Stimulated activated CD8-positive, alpha-beta memory T cell treated with anti-CD3 and anti-CD28 coated beads, Interleukin-7, amount 100 ng/mL, for 1 hour (primary cell): ENCODE measurements at places on chromosomes 1 and 21.

DNA sequence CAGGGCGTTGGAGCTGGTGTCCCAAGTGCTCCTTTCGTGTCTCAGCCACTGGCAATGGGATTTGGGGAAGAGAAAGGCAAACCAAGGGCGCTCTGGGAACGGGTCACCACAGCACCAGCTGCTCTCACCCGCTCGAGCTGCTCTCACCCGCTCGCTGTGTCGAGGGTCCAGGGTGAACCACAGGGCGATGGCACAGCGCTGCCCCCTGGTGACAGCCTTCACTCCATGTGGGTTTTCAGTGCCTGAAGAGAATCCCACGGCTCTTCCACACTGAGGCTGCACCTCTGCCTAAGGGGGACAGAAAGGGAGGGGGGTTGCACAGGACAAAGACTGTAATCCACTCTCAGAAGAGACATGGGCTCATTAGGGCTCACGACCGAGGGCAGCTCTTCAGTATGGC, 7.1 kb upstream of the CLDN19 start:
- peak; percentile 31 for DNase-seq

GRCh38 chr1:7348073-7348472, 423.0 kb upstream of the VAMP3 start:
- no peak for DNase-seq

GRCh38 chr21:25240974-25241373, 366.3 kb downstream of the MRPL39 start:
- DNase-seq: no peak

DNA sequence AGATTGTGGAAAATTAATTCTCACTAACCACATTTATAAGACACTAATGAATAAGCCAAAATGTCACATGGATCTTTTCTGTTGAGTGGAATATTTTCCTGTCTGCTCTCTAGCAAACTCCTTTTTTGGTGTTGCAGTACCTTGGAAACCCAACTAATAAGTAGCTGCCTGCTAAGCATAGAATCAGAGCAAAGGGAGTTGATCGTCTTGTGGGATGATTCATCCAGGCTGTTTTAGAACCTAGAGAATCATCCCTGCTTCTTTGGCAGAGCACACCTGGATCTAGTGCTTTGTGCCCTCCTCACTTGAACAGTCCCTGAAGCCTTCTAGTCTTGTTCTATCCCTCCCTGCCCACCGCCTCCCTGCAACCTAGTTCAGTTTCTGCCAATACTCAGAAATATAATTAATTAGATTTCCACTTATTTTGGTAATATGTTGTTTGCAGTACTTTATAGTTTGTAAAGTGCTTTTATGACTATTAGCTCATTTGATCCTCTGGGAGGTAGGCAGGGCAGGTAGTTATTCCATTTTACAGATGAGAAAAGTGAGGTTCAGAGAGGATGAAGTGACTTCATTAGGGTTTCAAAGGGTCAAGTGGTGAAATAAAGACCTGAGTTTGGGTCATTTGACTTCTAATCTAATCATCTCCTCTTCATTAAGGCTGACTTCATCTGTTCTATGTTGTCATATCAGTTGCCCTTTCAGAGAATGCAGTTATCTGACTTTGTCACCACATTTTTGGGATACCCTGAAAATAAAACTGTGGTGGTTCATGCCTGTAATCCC, 2.5 kb downstream of the AGO4 start:
- no peak for DNase-seq

- no peak for DNase-seq
These were observed 45.4 kb upstream of the TDRD10 start for GRCh38 chr1:154456631-154457030.

DNA sequence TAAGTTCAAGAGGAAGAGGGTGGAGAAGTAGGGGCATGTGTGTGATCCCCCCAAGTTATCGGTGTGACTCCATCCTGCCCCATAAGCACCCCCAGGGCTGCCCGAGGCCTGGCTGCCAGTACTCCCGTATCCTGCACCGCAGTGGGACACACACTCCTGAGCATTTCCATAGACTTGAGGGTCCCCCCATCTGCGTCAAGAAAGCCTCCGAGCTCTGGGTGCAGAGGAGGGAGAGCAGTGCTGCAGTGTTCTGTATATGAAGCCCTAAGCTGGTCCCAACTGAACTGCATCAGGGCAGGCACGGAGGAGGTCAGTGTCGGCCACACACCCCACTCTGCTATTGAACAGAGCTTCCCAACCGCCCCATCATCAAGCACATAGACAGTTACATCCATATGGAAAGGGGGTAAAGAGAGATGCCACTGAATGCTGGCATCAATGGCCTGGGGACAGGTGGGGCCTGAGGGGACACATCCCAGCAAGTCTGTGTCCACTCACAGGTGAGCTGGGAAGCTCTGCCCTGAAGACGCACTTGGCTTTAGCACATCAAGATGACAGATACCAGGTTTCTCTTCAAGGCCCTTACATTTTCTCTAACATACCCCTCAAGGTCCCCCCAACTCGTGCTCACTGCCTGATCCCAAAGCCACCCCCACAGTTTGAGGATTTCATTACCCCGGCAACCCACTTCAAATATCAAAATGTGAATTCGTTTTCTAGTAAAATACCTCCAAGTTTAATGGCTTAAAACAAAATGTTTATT, 64.3 kb downstream of the EVA1C start:
- DNase-seq: no peak

- no peak for DNase-seq
These were observed 244.2 kb upstream of the JUN start for GRCh38 chr1:59028048-59028447.

- no peak for DNase-seq
These were observed 3.7 kb upstream of the FABP3 start for GRCh38 chr1:31376375-31377134.
